ENCODE measurements at places on chromosomes 1 and 21.

- no peak for DNase-seq
Observed at GRCh38 chr1:172588296-172589291, 55.6 kb downstream of the SUCO start.

GRCh38 chr1:236159704-236160539 lies 17.6 kb downstream of the GPR137B start:
- DNase-seq = no peak

DNA sequence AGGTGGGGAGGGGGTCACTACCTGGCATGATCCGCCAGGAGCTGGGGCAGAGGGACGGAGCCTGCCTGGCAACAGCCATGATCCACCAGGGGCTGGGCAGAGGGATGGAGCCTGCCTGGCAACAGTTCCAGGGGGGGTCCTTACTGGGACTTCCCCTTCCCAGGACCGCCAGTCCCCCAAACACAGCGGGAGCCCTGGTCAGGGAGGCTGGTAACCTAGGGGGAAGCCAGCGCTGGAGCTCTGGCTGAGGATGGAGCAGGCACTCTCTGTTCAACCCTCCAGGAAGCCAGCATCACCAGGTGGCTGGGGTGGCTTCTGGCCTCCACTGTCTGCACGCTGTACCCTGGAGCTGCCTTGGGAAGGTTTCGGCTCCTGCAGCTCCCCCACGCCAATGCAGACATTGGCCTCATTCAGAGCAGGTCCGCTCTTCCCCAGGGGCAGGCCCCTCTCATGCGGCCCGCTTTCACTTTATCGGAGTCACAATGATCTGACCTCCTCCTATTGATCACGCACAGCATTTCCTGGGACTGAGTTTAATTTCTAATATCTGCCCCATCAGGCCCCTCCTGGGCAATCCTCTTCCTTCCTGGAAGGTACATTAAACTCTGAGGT lies 68.4 kb upstream of the ABCG1 start:
- DNase-seq = no peak

DNA sequence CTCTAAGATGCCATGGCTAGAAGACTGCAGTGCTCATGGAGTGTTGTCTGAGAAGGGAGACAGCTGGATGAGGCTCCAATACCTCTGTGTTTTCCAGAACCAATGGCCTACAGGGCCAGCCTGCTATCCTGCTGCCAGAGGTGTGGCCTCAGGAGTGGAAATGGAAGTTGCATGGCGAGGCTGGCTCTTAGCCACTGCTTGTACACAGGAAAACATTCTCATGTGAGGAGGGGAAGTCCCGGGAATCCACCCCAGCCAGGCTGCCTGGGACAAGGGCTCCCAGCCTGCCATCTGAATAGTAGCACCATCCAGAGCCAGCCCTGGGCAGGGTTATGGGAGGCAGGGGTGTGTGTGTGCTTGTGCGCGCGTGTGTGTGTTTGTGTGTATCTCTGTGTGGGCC lies 56.5 kb downstream of the SDC3 start:
- no peak for DNase-seq

- DNase-seq = no peak
Observed at GRCh38 chr1:45334308-45335245, 5.4 kb upstream of the TOE1 start.

- no peak for DNase-seq
Observed at GRCh38 chr1:158979229-158979628, 30.5 kb upstream of the IFI16 start.

DNA sequence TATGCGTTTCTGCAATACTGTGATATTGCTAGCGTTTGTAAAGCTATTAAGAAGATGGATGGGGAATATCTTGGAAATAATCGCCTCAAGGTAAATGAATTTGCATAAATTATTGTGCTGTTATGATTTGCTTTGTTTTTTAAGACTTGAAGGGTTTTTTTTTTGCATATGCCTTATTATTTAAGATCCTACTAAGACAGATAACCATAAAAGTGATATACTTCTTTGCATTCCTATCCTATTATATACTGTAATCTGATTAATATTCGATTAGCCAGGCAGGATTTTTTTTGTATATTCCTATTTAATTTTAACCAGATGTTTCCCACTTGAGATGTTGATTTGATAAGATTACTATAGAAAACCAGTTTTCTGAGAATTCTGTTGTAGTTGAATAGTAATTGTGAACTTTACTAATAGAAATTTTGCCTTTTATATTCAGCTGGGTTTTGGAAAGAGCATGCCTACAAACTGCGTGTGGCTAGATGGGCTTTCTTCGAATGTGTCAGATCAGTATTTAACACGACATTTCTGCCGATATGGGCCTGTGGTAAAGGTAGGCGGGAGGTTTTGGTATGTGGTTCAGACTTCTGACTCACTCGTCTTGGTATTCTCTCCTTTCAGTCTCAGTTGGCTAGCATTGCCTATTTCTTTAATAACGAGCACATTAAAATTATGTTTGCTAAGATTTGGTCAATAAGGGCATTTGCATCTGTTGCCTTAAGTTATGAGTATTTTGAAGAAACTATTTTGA lies 56.8 kb downstream of the ZBTB17 start:
- DNase-seq = no peak

DNA sequence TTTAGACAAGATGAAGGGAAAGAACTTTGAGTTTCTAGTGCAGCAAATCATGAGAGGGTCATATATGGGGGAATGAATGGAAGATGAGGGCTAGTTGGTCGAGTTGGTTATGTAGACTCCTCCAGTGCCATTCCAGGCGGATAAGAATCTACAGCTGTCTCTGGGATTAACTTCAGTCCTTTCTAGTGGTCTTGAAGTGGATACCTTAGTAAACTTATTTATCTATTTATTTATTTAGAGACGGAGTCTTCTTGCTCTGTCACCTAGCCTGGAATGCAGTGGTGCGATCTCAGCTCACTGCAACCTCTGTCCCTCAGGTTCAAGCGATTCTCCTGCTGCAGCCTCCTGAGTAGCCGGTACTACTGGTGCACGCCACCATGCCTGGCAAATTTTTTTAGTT lies 41.4 kb upstream of the RCC2 start:
- DNase-seq = no peak

DNA sequence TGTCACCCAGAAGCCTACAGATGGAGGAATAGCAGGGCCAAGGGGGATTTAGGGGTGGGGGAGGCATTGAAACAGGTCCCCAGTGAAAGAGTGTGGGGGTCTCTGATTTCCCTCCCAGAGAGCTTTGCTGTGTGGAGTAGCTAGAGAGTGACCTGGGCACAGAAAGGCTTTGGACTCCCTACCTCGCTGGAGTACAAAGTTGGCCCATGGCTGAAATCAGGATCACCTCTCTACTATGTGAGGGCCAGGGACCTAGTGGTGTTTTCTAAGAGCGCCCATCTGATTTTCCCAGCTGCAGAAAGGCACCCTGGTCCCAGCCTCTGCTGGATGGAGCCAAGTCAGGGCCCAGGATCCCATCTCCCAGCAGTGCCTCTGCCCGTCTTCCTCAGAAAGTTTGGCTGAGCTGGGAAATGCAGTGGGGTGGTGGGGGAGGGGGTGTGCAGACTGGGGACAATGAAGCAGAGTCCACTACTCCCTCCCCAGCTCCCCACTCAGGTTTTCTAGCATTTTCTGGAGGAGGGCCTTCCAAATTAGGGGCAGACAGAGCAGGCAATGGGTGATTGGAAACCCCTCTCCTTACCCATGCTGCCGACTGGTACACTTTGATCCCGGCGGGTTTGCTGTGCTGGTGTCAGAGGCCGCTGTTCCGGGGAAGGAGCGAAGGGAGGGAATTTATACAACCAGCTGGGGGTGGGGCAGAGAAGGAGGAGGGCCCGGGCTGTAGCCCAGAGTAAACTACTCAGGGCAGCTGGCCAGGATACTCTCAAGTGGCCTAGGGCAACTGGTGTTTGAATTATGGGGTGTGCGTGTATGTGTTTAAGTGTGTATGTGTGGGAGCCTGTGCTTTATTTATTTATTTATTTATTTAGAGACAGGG lies at the start of gene SELENBP1:
TSS of gene SELENBP1 (minus strand) at position 648 of the 877 bp plus-strand sequence. CDS start at position 584, 64 bp downstream.
- DNase-seq = no peak

DNA sequence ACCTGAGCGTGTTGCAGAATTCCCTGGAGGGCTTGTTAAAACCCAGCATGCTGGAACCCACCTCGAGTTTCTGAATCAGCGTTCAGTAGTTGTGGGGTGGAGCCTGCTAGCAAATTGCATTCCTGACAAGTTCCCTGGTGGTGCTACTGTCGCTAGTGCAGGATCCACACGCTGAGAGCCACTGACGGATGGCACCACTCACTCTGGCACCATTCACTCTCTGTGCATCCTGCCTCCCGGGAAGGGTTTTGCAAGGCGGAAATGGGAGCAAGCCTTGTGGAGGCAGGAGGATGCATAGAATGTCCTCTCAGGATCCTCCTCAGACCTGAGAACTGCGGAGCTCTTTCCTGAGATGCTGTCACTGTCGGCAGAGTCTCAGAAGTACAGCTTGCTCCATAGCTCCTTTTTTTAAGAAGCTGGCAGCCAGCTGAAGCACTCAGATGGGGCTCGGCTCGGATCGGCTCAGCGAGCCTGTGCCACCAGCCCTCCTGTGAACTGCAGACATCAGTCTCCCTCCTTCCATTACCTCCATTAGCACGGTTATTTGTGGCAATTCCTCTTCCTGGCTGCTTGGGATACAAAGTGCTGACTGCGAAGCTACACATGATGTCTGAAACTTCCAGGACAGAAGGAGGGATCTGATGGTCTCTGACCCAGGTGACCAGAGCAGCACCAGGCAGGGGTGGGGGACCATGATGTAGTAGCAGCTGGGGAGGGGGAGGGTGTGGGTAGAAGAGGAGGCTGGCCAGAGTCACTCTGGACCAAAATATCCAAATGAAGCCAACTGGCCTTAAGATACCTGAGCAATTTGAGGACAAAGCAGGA lies 89.6 kb downstream of the C1orf94 start:
- no peak for DNase-seq

DNA sequence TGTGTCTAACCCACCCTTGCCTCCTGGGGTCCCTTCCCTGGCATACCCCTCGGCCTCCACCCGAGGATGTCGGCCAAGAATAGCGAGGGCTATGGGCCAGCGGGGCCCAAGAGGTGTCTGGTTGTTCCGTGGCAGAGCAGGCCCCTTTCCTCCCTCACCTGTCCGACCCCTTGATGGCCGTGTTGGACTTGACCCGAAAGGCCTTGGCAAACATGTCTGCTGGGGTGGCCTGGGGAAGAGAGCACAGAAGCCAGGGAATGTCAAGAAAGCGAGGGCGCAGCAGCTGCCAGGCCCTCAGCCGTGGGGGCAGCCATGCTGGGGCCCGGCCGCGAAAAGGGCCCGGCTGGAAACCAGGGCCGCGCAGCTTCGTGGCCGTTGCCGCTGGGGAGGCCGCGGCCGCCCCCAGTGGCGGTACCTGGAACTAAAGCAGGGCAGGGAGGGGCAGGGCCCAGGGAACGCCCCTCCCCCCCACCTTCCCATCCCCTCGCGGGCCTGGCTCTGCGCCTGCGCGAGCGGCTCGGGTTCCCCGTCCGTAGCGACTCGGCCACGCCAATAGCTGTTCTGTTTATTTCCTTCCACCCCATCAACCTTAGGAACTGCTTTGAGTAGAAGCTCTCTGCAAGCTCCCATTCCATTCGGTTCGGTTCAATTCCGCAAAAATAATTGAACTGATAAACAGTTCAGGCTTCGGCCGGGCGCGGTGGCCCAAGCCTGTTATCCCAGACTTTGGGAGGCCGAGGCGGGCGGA lies at the start of gene EIF2D:
TSS of gene EIF2D (minus strand) at position 337 of the 748 bp plus-strand sequence. CDS start at position 214, 123 bp downstream.
- DNase-seq = peak; percentile 96

DNA sequence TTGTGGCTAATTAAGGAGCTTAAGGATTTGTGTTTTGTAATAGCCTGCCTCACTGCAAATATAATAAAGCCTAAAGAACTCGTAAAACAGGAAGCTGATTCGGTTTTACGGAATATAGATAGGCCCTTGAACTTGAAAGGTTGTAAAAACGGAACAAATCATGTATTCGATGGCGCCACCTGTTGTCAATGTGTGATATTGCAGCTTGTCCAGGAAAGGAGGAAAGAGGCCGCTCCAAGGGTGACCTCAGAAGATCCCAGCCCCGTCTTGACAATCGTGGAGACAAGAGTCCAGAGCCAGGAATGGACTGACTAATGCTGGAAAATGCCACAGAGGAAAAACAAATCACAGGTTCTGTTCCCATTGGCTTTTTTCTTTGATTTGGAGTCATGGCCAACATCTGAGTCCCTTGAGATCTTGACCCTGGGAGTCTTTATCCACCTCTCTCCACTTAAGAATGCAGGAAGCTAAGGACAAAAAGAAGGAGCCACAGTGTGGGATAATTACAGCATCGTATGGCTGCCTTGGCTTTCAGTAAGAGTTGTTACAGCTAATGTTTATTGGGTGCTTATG lies 7.0 kb upstream of the IGSF21 start:
- DNase-seq = no peak

DNA sequence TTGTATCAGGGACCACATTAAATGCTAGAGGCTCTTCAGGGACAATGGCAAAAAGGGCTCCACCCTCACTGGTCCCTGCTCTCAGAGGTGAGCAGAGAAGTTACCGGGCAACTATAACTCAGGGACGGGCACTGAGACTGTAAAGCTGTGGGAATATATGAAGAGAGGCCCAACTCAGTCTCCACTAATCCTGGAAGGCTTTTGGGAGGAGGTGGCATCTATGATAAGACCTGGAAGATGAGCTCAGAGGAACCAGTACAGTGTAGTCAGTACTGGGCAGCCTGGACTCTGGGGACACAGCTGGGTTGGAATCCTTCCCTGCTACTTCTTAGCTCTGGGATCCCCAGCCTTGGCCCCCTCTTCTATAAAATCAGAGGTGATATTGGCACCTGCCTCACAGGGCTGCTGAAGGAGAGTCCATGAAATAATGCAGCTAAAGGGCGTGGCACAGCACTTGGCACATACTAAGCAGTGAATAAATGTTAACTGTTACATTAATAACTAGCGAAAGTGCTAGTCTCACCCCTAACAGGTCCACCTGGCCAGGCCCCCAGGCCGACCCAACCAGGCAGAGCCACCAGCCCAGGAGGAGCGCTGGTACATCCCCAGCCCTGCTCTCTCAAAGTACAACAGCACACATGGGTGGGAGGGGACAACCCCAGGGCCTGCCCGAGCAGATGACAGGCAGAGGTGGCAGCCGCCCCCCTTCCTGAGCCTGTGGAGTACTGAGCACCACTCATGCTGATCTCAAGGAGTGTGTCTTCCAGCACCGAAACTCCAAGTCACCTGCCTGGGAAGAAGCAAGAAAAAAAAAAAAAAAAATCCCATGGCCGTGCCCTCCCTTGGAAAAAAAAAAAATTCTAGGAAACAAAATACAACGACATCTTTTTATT lies 62.7 kb downstream of the CASZ1 start:
- no peak for DNase-seq

DNA sequence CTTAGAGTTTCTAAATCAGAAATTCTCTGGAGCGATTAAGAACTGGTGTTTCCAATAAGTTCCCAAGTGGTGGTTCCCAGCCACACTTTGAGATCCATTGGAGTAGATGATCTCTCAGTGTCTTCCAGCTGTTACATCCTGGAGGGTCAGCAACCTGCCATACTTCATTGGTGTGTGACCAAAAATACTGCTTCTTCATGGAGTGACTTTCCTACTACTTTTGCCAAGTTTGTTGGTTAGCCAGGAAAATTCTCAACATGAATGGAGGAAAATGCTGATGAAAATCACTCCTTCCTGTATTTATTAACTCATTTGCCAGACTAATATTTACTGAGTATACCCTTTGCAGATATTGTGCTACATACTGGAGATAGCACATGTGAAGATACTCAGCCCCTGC lies 186.1 kb downstream of the FGGY start:
- DNase-seq = no peak
